Activated CD8-positive, alpha-beta memory T cell treated with anti-CD3 and anti-CD28 coated beads, Interleukin-2, amount 50 U/mL, for 4 hours (primary cell): ENCODE measurements at places on chromosomes 6 and 20.

- DNase-seq = no peak
Measured at GRCh38 chr6:92026878-92027277, 1392.5 kb downstream of the EPHA7 start.

DNA sequence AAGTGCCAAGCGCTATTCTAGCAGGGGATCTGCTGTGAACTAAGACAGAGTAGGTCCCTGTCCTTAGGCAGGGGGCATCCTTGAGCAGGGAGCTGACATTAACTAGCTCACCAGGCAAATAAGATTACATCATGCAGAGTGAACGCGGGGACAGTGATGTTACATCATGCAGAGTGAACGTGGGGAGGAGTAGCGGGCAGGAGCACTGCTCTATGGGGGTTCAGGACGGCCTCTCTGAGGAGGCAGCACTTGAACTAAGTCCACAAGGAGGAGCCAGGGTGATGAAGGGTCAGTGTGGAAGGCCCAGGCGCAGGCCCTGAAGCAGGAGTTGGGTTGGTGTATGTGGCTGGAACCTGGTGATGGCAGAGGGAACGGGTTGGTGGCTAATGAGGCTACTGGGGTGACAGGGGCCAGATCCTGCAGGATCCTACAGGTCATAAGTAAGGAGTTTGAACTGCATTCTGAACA, 38.7 kb downstream of the KAT14 start:
- DNase-seq = no peak

DNA sequence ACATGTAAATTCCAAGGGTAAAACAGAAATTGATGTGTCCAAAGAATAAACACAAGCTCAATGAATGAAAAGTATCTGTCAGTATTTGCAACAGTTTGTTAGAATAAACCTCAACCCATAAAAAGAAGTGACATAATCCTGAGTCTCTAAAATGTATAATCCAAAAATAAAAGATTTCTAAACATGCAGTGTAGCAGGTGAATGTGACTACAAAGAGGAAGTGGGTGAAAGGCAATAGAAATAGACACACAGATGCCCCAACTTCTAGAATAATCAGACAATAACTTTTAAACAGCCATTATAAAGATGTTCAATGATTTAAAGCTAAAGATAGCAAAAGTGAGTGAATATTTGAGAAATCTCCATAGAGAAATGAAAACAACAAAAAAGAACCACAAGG, 1009.2 kb upstream of the GJE1 start:
- no peak for DNase-seq

DNA sequence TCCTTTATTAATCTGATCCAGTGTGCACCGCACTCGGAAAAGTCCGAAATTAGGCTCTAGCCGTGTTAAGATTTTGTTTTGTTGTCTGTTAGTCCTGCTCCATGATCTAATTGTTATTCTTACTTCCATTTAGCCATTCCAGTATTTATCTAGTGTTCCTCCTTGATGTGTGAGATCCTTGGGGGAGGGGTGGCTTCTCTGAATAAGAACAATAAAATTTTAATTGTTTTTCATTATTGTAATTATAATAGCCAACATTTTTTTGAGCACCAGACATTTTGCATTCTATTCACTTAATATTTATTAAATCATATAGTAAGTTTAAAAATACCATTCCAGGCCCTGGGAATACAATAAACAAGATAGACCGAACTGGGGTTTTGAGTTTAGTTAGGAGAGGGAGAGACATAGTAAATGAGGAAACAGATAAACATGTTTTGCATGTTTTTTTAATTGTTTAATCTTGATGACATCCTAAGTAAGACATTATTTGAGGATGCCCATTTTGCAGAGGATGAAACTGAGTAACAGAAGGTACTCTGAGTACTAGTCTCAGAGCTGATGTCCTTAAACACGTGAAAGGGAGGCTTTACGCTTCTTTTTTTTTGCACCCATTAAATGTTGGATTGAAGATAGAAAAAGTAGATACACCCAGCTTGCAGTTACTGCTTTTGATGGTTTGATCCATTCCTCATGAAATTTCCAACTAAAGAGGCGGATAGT, 1.2 kb downstream of the CBFA2T2 start:
- no peak for DNase-seq

GRCh38 chr20:40915756-40916155, 112.9 kb upstream of the TOP1 start:
- DNase-seq = no peak

GRCh38 chr6:89952686-89953085, 58.4 kb downstream of the GJA10 start:
- DNase-seq = peak; percentile 54

DNA sequence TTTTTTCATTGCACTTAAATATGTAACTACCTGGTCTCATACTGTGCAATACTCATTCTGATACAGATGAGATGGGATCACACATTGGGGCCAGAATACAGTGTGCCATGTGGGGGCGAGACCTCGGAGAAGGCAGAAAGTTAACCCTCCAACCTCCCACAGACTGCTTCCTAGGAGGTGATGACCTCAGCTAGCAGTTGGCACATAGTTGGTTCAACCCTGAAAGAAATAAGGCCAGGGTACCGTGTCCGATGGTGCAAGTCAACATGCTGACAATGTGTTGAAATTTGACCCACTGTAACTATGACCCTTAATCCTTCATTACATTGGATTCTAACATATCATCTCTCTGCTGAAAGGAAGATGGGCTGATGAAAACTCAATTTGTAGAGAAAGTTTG, 61.9 kb downstream of the GJA10 start:
- no peak for DNase-seq

DNA sequence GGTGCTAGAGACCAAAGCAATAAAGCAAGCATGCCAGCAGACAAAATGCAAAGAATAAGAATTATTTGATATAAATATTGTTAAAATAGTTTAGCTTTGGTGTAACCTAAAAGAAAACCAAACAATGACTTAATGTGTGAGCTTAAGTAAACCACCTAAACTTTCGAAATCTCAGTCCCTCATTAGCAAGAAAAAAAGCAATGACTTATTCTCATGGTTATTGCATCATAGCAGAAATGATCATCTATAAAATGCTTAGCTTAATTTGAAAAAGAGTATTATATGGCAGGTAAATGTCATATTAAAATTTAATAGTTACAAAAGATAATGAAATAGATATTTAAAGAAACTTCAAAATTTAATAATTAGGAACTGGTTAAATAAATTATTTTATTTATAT, 1395.7 kb upstream of the EYS start:
- DNase-seq = no peak

- DNase-seq = peak; percentile 44
Measured at GRCh38 chr6:90068264-90068663, 174.0 kb downstream of the GJA10 start.

DNA sequence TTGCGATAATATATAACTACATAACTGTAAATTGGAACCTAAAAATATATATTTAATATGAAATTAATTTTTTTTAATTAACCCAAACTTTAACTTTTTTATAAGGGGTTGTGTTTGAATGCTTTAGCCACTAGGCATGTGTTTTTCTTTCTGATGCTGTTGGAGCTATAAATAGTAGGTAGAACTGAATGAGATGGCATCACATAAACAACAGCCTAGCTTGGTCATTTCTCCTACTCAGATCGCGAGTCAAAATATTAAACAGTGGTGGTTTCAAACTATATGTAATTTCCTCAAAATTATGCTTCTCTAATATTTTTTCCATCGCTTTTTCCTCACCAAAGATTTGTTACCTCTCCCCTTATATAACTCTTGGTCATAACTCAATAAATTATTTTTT, 243.2 kb downstream of the ARID1B start:
- DNase-seq = no peak
